Cardiac atrium fibroblast (primary cell): ENCODE measurements at places on chromosomes 5 and 9. TPM values are rescaled to one million over a fixed set of nuclear protein-coding genes. Genes with fewer than 3 reads are reported as not detected.

The BARHL1 gene
- not detected in 2 replicates for total RNA-seq

The RAI14 gene
- total RNA-seq: 78.4 and 93.5 TPM in 2 replicates

The MYORG gene
- 1.8 and 2.8 TPM in 2 replicates for total RNA-seq

The GABBR2 gene
- total RNA-seq: 0.18 and 0.32 TPM in 2 replicates

The LCN2 gene
- not detected in 2 replicates for total RNA-seq

The PCDHA12 gene
- under 0.01 and 0.16 TPM in 2 replicates for total RNA-seq

The IFNA10 gene
- not detected in 2 replicates for total RNA-seq

The CCL28 gene
- total RNA-seq: 2.9 and 5.2 TPM in 2 replicates

The PDE8B gene
- 0.65 TPM in 1 of 2 replicates, not detected in the other for total RNA-seq

The GPR150 gene
- 0.54 TPM in 1 of 2 replicates, not detected in the other for total RNA-seq

The ANXA2R gene
- total RNA-seq: 0.97 and 2.7 TPM in 2 replicates

The RHOBTB3 gene
- 101 and 122 TPM in 2 replicates for total RNA-seq

The ALDOB gene
- not detected in 2 replicates for total RNA-seq

The CEP120 gene
- total RNA-seq: 8.9 and 11.9 TPM in 2 replicates

The HTR4 gene
- not detected in 2 replicates for total RNA-seq

The STPG3 gene
- not detected in 2 replicates for total RNA-seq

The SPATA9 gene
- total RNA-seq: not detected in 2 replicates

The RAD17 gene
- 11.6 and 13.0 TPM in 2 replicates for total RNA-seq

The DIRAS2 gene
- total RNA-seq: 1.1 and 3.1 TPM in 2 replicates

The PCDHGB1 gene
- total RNA-seq: 0.36 and 0.81 TPM in 2 replicates

The TMEM174 gene
- total RNA-seq: not detected in 2 replicates

The PAX5 gene
- total RNA-seq: not detected in 2 replicates

The C8G gene
- not detected in 2 replicates for total RNA-seq

The FAM200C gene
- 1.1 and 4.4 TPM in 2 replicates for total RNA-seq

The IL17B gene
- not detected in 2 replicates for total RNA-seq

The MARCOL gene
- total RNA-seq: not detected in 2 replicates

The SLC34A1 gene
- total RNA-seq: not detected in 2 replicates

The OSMR gene
- total RNA-seq: 99.3 and 160 TPM in 2 replicates

The PTPRD gene
- total RNA-seq: 0.90 and 1.8 TPM in 2 replicates

The DAP gene
- total RNA-seq: 33.2 and 48.9 TPM in 2 replicates

The EGR1 gene
- 30.8 and 64.1 TPM in 2 replicates for total RNA-seq

The CTXN3 gene
- total RNA-seq: not detected in 2 replicates

The KIF4B gene
- total RNA-seq: not detected in 2 replicates

The IFNA2 gene
- total RNA-seq: not detected in 2 replicates

The ANKRD20A1 gene
- total RNA-seq: under 0.01 TPM in 1 of 2 replicates, not detected in the other

The PCDHB11 gene
- total RNA-seq: 0.18 and 0.65 TPM in 2 replicates

The TRIM32 gene
- 20.3 and 20.4 TPM in 2 replicates for total RNA-seq

The GAPT gene
- total RNA-seq: not detected in 2 replicates

The PRDM9 gene
- total RNA-seq: not detected in 2 replicates

The SLC36A3 gene
- total RNA-seq: not detected in 2 replicates
